ENCODE measurements at places on chromosomes 4 and X.

GRCh38 chr4:72239487-72240116 is 207.8 kb downstream of the NPFFR2 start:
- no peak for DNase-seq

GRCh38 chrX:47518144-47518543 is 35.1 kb upstream of the ZNF41 start:
- no peak for DNase-seq

DNA sequence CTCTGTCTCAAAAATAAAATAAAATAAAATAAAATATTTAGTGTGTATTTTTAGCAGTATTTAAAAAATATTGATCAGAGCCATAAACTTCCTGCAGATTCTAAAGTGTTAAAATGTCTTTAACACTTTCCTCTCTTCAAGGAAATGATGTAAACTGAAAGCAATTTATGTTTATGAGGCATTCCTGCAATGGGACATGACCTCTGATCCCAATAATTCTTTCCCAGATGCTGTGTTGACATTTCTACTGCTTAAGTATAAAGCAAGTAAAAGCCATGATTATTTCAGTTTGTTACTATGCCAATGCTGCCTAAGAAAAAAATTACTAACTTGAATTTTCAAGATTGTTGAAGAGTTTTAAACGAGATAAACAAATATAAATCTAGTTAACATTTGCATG is 29.0 kb downstream of the COQ2 start:
- no peak for DNase-seq

DNA sequence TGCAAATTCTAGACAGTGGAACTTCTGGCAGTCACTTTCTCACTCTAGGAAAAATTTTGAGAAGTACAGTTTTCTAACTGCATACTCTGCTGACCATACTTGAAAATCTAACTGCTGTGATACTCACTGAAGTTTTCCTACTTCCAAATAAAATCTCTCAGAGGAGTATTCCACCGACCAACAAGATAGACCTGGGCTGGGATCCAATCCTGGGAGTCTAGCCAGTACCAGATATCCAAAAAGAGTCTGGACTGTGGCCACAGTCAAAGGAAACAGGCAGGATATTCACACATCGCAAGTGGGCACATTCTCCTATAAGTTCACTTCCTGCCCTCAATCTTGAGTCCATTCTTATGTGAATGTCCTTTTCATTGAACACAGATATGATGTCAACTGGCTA is 1138.7 kb upstream of the PCDH7 start:
- DNase-seq: no peak

GRCh38 chrX:10554612-10555270 is 65.6 kb downstream of the MID1 start:
- no peak for DNase-seq

GRCh38 chr4:173521467-173522159 is 8.4 kb downstream of the HAND2 start:
- DNase-seq: no peak

DNA sequence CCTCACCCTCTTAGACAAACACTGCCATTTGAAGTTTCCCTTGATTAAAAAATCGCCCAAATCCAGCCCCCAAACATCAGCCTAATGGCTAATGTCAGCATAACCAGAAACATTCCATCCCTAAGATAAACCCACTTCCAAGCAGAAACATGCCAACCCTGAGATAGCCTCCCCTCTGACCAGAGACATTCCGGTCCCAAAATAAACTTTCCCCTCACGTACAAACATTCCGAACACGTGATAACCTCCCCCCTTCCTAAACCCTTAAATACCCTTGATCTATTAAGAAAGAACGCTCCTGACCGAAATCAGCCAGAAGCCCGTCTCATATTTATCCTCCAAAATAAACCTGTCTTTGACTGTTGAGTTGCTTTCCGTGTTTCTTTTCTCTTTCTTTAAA is 237.2 kb downstream of the ASMT start:
- DNase-seq: no peak

- DNase-seq: peak; percentile 46
Measured at GRCh38 chr4:173666-174314, 49.5 kb downstream of the ZNF718 start.

- no peak for DNase-seq
Measured at GRCh38 chr4:88592600-88593448, 544 bp downstream of the HERC3 start.

- no peak for DNase-seq
Measured at GRCh38 chr4:187467224-187467623, 528.3 kb upstream of the ZFP42 start.

DNA sequence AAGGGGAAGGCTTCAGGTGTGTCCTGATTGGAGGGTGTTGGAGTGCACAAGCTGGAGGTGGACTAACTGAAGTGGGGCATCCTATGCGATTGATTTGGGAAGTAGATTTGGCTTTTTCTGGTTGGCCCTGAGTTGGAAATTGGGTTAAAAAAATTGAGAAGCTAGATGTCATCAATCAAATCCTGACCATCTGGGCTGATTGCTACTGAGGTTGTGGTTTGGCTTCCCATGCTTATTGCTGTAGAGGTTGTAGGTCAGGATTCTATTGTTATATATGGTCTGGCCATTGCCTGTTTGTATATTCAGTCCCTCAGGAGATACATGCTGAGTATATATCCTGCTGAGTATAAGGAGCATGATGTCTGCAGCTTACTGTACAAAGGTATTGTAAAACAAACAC is 7.7 kb upstream of the ZNF81 start:
- DNase-seq: no peak

DNA sequence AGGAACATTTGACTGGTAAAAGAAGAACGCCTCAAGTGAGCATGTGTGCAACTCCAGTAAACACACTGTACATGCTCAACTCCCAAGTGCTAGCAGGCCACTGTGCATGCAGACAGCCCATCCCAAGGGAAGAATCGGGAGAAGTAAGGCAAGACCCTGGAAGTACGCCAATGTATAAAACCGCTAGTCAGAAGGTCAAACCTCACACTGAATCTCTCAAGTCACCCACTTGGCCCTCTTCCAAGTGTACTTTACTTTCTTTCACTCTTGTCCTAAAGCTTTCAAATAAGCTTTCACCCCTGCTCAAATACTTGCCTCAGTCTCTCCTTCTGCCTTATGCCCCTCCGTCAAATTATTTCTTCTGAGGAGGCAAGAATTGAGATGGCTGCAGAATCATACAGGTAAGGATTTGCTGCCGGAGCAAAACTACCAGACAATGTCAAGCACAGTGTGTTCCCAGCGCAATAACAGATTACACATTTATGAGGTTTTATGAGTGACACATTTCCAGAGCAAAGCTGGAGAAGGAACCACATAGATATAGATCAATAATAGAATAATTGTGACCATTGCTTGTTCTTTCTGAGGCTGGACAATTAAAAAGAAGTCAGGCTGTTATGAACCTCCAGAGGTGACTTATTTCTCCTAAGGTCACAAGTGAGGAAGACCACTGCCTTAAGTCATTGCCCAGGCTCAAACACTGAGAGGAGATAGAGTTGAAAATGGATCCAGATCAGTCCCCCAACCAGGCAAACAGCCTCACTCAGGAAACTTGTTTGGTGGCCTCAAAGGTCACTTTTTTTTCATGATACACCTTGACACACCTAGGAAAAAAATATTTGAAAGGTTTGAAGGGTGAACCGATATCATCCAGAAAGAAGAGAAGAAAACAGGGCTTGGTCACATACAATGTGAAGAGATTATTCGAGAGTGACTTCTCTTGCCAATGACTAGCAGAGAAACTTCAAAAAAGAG is 26.3 kb downstream of the CXCL1 start:
- no peak for DNase-seq

- no peak for DNase-seq
Measured at GRCh38 chr4:142396279-142396678, 449.8 kb downstream of the INPP4B start.

DNA sequence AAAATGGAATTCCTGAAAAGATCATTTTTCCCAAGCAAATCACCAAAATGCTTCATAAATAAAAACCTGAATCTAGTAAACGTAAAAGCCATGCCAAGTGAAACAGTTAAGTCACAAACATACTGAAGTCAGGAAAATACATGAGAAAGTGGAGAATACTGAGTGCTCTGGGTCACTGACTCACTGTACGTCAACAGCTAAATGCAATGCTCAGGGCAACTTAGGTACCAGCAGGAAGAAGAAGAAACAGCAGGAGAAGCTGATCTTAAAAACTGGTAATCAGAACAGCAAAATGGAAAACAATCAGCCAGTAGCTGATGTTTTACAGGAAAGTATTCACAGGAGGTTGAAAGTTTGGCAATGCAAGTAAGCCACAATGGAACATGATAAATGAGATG is 252.6 kb upstream of the ETNPPL start:
- no peak for DNase-seq

DNA sequence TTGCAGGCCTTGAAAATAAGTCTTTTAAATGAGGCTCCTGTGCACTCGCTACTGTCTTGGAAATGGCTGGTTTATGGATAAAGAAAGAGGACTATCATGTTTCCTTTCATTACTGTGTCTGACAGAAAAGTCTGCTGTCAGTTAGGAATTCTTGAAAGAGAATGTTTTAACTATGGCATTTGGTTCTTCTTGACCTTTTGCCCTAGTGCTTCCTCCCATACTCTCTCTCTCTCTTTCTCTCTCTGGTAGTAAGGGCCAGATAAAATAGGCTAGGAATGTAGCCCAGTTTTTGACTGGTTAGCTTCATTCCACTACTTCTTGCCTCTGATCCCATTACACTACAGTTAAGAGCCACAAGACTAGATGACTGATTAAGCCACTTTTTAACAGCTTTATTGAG is 29.8 kb downstream of the YY2 start:
- no peak for DNase-seq

GRCh38 chr4:15451181-15451865 is 18.4 kb upstream of the CC2D2A start:
- no peak for DNase-seq

DNA sequence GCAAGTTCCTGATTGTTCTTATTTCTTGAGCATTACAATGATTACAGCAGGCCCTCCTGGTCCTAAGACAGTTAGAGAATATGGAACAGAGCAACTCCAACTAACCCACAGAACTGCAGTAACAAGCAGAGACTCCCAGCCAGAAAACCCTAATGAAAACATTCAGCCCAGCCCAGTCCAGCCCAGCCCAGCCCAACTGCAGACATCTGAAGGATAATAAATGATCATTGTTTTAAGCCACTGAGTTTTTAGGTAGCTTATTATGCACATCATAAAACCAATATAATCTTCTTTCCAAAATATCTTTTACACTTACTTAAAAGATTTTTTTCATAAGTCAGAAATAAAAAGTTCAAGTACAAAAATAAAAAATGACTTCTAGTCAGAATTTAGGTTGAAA is 51.3 kb downstream of the SPOCK3 start:
- DNase-seq: no peak

All from NT2/D1 (cell line).